Activated naive CD4-positive, alpha-beta T cell (primary cell): ENCODE measurements at places on chromosomes 3 and 15.
A peak's percentile ranks its signal among the peaks of the same experiment; 100 is the strongest.

DNA sequence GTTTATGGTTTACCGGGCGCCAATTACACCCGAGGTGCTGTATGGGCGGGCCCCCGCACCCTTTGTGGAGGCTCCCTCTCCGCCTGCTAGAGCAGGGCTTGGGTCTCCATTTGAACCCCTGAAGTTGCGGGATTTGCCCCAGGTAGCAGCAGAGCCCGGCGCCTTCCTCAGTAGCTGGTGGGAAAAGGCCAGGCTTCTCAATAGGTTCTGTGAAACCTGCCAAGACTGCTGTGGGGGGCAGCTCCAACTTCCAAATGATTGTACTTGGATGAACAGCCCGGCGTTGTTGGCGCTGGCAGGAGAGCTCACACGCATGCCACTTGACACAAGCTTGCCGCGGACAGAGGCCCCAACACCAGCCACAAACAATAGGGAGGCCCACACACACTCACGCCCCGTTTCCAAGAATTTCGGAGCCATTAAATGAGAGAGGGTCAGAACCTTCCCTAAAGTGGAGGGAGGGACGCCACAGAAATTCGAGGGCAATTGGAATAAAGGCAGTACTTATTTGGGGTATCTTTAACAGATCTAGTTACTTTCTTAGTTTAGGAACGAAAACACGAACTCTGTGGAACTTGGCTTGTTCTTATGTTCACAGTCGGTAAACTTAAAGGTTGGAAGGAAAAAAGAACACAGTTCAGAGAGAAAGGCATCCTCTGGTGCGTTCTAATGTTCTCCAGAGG is 1.4 kb downstream of the EPHB3 start:
- DNase-seq, result no peak

- DNase-seq, result no peak
These were observed 22.0 kb downstream of the SMAD6 start for GRCh38 chr15:66723826-66724731.

DNA sequence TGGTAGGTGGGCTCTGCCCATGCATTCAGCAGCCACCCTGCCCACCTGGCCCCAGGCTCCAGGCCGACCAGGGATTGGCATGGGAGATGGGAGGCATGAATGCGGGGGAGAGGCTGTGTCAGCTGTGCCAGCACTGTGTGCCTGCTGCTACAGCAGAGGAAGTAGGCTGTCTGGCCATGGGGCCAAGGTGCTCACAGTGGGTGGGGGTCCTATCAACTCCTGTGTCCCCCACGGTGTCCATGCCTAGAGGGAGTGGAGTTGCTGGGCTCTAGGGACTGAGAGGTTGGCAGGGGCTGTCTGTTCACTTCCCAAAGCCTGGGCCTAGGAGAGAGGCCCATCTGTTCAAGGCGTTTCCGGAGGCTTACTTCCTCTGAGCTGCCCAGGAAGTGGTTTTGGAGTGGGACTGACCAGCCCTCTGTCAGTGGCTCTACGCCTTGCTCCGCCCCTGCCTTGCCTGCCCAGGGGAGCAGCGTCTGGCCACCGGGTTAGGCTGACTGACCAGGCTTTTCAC is 5.8 kb downstream of the PRKCD start:
- DNase-seq, result no peak

- DNase-seq, result no peak
These were observed 33.4 kb upstream of the RAD18 start for GRCh38 chr3:8996681-8997121.

GRCh38 chr3:197366301-197367044 is 68.1 kb upstream of the DLG1 start:
- no peak for DNase-seq

DNA sequence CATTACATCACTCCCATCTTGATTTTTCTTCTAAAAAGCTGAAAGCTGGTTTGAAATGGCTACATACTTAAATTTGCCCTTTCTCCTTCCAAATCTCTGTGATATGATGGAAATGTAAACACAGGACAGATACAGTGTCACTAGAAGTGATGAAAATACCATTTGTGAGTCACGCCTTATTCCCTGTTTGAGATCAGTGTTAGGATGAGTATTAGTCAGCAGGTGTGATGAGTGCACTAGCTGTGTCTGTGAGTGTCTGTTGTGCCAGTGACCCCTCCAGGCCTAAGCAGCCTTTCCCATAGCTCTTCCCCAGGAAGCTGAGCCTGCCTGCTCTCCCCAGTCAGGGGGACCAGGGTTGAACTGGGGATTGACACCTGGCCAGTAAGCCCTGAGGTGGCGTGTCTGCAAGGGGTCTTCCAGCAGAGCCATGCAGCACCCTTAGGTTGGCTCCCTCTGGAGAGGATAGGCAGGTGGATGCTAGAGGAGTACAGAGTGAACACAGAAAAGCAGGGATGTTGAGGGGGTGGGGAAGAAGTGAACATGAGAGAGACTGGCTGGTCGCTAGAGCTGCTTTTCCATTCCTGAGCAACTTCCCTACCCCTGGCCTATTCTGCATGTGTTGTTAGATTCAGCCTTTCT is 92.0 kb downstream of the PDE8A start:
- no peak for DNase-seq

DNA sequence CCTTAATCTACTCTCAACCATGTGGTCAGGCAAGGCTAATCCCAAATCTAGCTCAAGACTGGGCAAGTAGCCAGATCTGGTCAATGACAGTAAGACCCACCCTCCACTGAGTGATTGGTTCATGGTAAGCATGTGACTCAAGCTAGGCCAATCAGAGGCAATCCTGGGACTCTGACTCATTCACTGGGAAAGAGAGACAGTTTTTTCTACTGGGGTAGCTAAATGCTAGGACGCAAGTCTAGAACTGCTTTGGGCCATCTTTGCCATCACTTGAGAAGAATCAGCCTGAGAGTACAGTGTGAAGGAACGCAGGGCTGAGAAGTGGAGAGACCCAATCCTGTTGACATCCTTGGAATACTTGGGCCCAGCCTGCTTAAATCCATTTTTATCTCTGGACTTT is 9.4 kb upstream of the RAD18 start:
- DNase-seq, result no peak

DNA sequence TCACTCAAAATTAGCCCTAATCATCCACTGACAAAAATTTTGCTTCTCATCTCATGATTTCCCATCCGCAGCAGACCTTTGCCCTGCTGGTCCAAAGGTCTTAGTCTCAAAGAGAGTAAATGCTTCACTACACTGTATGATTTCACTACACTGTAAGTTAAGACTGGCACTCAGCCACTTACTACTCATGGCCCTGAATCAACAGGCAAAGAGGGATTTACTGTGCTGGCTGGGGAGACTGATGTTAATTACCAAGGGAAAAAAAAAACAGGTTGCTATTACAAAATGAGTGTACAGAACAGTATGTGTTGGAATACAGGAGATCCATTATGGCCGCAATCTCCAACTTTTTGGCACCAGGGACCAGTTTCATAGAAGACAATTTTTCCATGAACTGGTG is 214.8 kb downstream of the ZMAT3 start:
- no peak for DNase-seq

GRCh38 chr15:71973366-71973765 is 144.6 kb downstream of the MYO9A start:
- no peak for DNase-seq

GRCh38 chr15:66129586-66129985 is 124.0 kb downstream of the MEGF11 start:
- DNase-seq, result no peak

DNA sequence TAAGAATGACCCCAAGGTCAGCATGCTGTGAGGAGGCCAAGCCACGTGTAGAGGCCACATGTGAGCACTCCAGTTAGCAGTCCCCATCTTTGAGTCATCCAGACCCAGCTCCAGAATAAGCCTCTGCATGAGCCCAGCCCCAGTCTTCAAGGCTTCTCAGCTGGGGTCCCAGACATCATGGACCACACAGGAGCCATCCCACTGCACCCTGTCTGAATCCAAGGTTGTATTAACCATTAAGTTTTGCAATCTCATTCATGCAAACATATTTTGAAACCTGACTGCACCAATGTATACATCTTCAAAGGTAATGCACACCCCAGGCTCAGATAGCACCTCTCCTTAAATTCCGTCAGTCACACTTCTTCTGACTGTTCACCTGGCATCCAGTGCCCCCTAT is 249.1 kb upstream of the CHRNA7 start:
- DNase-seq, result no peak

DNA sequence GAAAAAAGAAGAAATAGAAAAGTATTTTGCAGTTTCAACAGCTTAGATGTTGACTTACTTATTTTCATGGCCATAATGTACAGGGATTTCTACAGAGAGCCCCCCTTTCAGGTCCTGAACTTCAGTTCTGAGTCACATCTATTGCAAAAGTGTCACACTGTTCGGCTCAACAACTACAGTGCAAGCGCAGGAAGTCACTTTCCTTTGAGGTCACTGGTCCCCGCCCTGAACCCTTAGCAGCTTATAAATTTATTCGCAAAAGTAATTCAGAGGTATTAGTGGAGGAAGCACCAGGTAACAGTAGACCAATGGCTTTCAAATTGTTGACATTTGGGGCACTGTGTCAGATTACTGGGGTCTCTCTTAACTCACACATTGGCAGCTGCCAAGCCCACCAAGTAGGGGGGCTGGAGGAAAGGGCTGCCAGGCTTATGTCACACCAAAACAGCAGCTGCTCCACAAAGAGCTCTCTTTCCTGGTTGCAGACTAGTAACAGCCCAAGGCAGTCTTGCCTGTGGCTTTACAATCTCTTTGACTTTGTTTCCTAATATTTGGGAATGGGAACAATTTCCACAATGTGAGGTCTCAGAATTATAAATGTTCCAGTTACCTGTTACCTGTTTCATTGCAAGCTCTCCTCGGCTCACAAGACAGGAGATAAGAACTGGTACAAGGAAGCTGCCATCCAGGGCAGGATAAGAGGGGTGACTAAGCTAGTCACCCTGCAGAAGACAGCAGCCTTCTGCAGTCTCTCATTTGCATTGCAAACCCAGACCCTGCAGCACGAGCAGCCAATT is 130.2 kb upstream of the STRIT1 start:
- no peak for DNase-seq

DNA sequence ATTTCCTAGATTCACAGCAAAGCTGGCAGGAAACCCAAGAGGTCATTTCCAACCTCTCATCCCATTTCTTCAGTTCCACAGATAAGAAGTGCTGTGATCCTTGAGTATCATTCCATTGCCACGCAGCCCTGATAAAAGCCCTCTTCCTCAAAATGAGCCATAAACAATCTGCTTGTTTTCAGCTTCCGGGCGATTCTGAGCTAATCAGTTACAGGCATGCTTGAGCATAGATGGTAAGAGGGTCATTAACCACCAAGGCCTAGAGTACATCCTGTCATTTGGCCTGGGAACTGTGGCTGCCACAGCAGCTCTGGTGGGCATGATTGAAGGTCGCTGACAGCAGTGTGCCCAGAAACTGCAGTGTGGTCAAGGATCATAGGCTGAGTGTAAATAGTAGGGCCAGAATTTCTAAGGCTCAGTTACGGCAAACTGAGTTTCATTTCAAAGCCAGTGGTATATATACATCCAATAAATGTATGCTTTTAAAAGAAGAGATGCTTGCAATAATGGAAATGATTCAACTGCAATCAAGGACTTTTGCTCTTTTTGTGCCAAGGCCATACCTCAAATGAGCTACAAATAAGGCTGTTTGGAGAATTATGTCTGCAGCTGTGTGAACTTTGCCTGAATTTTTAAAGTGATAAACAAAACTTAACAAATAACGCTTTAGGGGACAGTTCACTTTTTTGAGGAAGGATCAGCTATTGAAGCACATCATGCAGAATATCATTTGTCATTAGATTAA is 47.3 kb downstream of the P3H2 start:
- no peak for DNase-seq

- DNase-seq, result no peak
These were observed 50.3 kb downstream of the PAK2 start for GRCh38 chr3:196789885-196790359.

GRCh38 chr15:72285927-72286516 is 13.7 kb upstream of the PARP6 start:
- peak; percentile 6 for DNase-seq

GRCh38 chr15:55499151-55499550 is 8.9 kb downstream of the DNAAF4 start:
- no peak for DNase-seq

DNA sequence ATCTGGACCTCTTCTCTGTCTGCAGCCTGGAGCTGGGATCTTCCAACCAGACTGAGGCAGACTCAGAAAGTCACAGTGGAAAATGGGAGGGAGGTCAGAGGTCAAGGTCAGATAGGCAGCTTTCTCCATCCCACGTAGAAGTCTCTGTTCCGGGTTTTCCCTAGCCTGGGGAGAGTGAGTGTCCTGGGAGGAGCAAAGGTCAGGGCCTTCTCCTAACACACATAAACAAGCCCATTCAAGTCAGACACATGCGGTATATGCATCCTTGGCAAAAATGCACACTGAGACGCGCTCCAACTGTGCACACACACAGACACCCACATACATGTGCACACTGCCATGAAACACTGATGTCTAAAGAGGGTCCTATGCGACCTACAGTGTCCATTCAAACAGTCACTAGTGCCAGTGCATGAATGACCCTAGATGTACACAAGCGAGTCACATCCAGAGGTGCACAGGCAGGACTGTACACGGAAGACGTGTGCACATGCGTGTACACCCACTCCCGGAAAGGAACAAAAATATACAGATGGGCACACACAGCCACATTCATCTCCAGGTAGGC is 681 bp downstream of the TWF2 start:
- no peak for DNase-seq

DNA sequence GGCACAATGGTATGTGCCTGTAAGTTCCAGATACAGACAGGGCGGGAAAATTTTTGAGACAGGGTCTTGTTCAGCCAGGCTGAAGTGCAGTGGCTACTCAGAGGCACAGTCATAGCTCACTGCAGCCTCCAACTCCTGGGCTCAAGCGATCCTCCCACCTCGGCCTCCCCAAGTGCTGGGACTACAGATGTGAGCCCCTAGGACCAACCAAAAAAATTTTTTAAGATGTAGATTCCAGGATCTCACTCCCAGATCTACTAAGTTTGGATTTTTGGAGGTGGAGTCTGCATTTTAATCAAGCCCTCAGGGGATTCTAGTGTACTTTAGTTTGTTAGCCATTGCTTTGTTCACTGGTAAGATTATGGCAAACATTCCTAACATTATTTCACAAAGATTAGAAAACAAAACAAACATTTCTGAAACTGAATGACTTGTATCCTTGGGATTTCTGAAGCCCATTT is 2.7 kb downstream of the LIPH start:
- no peak for DNase-seq
